B cell (primary cell): ENCODE measurements at places on chromosomes 7 and 10.
A peak's percentile ranks its signal among the peaks of the same experiment; 100 is the strongest.

DNA sequence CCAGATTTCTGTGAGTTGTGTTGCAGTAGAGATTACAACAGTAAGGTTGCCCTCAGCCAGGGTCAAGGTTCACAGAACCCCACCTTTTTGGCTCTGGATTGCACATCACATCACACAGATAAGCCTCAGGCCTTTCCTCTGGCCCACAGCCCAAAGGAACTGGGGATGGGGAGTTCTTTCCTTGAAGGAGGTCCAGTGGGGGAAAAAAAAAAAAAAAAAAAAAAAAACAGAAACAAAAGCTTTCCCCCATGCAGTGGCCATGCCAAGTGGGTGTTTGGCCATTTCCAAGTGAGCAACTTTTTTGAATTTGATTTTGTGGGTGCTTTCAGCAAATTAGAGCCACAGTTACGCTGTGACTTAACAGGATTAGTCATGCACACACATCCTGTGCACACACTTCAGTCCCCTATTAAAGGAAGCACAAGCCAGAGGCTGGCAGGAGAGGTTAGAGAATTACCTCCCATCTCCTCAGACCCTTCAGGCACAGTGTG lies 79.3 kb upstream of the NANOS1 start:
- H3K36me3 ChIP-seq, result no peaks in the 10 kb centered on the region
- H3K27me3 ChIP-seq, result peaks cover 13% of the 10 kb centered on the region
- no peak overlapping the region for H3K4me3 ChIP-seq
- no peaks in the 10 kb centered on the region for H3K4me1 ChIP-seq
- no peak for DNase-seq

DNA sequence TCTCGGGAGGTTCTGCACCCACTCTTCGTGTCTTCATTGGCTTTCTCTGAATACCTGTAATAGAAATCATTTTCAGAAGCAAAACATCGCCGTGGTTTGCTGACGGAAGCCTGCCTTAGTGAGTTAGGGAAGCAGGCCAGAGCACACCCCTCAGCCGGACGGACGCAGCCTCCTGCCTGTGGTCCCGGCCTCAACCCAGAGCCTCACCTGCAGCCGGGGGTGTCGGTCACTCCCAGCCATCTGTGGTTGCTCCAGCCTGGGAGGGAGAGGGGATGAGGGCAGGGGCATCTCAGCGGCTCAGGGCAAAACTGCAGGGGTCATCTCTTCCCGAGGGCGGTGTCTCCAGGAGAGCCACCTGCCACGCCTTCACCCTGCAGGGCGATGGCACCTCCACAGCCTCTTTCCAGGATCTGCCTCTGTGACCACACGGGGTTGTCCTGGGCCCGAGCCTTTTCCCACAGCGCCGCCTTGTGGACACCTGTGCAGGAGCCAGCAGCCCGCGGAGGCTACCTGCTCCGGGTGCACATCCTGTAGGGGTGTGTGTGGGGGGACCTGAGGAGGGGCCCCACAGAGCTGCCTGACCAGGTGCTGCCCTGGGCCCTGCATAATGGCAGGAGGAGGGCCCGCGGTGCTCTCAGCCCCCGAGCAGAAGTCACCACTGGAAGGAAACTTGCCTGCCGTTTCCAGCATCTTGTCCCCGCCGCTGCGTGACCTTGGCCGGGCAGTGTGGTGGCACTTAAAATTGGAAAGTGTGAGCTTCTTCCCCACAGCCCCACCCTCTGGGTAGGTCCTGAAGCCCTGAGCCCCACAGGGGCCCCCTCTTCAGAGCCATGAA lies 21.6 kb upstream of the AP5Z1 start:
- peak; percentile 81 for DNase-seq
- H3K27ac ChIP-seq, result no peak overlapping the region
- H3K27me3 ChIP-seq, result no peaks in the 10 kb centered on the region
- no peak overlapping the region for H3K4me3 ChIP-seq
- H3K36me3 ChIP-seq, result no peaks in the 10 kb centered on the region

DNA sequence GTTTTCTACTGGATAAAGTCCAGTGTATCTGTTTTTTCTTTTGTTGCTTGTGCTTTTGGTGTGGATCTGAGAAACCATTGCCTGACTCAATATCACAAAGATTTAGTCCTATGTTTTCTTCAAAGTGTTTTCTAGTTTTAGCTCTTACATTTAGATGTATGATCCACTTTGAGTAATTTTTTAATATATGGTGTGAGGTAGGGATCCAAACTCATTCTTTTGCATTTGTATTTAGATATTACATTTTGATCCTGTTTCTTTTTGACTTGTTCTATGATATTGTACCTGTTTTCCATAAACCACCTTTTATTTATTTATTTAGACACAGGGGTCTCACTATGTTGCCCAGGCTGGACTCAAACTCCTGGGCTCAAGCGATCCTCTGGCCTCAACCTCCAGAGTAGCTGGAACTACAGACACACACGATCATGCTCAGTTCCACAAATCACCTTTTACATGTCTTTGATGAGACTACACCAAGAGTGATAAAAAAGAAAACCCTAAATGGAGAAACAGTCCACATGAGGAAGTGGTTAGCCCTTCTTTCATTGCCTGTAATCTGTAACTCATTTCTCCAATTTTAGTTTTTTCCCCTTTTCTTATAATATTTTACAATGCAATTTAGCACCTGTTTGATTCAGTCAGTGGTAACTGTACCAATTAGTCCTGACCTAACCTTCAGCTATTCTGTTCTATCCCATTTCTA lies 86.0 kb downstream of the SLC37A3 start:
- no peaks in the 10 kb centered on the region for H3K4me1 ChIP-seq
- no peaks in the 10 kb centered on the region for H3K27me3 ChIP-seq
- H3K27ac ChIP-seq, result no peak overlapping the region
- DNase-seq, result no peak
- no peaks in the 10 kb centered on the region for H3K36me3 ChIP-seq
- H3K4me3 ChIP-seq, result no peak overlapping the region

- H3K27me3 ChIP-seq, result no peaks in the 10 kb centered on the region
- H3K27ac ChIP-seq, result no peak overlapping the region
- no peak for DNase-seq
- H3K4me1 ChIP-seq, result no peaks in the 10 kb centered on the region
These were observed 1024.2 kb downstream of the GRM8 start for GRCh38 chr7:126228356-126229061.
